Left colon (tissue), 2 donors: ENCODE measurements at places on chromosomes 13 and 19. TPM values are rescaled to one million over a fixed set of nuclear protein-coding genes. Genes with fewer than 3 reads are reported as not detected.

DNA sequence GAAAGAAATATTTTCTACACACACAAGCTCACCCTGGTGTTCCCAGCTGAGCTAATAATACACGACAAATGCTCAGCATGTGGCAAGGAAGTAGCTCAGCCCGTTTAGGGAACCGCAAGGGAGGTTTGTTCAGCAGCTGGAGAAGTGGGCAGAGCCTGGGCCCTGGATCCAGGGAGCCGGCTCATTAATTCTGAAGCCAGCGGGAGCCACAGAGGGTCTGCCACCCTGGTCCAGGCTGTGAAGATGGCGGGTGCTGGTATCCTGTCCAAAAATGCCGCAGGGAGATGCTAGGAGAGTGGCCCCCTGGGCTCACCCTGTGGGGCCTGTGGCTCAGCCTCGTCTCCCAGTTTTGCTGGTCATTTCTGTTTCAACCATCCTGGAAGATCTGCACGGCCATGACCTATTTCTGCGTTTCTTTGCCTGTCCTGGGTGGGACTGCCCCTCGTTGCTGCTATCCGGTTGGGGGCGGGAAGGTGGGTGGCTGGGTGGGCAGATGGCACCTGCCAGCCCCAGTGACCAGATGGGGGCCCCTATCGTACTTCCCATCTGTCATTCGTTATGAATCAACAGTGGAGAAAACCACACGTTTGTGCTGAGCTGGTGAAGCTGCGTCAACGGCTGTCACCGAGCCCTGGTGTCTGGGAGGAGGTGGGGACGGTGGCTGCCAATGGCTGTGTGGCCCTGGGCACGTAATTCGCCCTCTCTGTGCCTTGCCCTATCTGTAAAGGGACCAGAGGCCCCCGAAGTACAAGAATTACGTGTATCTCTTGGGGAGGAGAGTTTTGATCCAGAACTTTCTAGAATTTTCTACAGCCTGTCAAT, 2.7 kb upstream of the GNA15 start:
- DNase-seq = peak; percentile 47

GRCh38 chr19:16206046-16206605, 8.4 kb downstream of the AP1M1 start:
- DNase-seq = no peak

GRCh38 chr19:12956446-12957388, at the start of gene GADD45GIP1:
Gene GADD45GIP1 (minus strand): TSS chr19:12957223. CDS start chr19:12957212, 11 bp downstream.
- DNase-seq = peak; percentile 84

DNA sequence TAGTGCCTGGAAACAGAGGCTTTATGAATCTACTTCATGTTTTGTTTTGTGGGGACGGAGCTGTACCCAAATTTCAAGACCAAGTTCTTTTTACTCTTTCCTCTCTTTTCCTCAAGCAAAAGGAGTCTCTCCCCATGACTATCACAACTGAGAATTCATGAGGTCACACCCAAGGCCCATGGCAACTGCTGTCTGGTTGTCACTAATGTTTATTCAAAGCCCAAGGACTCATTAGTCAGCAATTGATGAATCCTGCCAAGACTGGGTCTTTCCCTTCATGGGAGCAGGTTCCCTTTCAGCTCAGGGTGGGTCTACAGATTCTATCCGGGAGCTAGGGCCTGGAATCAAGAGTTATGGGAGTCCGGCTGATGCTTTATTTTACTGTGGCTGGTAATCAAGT, 441.5 kb upstream of the PCDH20 start:
- DNase-seq = no peak

CARD8 gene
- total RNA-seq = 23.4 TPM

C19orf38 gene
- 0.49 TPM for total RNA-seq

DNA sequence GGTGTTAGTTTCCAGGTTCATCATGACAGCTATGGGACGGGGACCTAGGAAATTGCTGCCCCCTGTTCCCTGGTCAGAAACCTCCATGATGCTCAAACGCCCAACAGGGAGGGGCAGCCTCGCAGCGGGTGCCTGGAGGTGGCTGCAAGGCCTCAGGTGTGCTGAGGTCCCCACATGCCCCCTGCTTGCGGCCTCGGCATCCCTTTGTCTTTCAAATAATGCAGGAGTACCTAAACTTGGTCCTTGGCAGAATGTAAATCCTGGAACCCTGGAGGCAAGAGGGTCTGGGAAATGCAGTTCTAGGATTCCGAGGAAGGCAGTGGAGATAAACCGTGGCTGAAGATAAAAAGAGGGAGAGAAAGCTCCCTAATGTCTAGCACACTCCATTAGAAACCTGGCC, 52.4 kb downstream of the SKA3 start:
- no peak for DNase-seq

DNA sequence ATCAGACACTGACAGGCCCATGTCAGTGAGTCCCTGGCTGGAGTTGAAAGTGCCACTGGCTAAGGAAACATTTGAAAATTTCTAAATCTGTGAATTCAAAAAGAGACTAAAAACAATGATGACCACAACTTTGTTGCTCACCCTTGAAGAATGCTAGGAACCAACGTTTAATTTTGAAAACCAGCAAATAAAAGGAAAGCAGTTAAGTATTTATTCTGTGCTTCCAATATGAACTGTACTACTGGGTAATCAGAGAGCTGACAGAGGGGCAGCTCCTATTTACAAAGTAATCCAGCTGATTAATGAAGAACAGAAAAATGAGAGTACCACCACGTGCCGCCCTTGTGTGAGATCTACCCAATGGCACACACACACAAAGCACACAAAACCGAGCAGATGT, 44.7 kb upstream of the LATS2 start:
- DNase-seq = no peak

DNA sequence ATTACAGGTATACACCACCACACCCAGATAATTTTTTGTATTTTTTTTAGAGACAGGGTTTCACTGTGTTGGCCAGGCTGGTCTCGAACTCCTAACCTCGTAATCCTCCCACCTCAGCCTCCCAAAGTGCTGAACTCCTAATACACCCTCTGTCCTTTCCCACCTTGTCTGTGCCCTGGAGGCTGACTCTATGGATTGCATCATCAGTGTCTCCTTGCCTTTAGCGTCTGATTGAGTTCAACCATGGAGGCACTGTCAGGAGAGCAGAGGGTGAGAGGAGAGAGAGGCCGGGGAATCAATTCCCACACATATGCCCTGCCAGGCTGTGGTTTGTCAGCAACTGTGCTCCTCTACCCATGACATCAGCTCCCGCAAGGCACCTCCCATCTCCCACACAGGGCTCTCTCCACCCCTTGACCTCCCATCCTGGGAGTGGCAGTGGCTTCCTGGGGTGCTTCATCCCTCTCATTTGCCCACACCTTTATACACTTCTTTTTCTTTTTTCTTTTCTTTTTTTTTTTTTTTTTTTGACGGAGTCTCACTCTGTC, 12.6 kb upstream of the LILRB4 start:
- no peak for DNase-seq

- DNase-seq = no peak
Measured at GRCh38 chr19:39386557-39386956, 4.3 kb downstream of the PAF1 start.

NCR1 gene
- not detected for total RNA-seq

GRCh38 chr19:38386971-38387549, 774 bp downstream of the GGN start:
- DNase-seq = peak; percentile 54

DNA sequence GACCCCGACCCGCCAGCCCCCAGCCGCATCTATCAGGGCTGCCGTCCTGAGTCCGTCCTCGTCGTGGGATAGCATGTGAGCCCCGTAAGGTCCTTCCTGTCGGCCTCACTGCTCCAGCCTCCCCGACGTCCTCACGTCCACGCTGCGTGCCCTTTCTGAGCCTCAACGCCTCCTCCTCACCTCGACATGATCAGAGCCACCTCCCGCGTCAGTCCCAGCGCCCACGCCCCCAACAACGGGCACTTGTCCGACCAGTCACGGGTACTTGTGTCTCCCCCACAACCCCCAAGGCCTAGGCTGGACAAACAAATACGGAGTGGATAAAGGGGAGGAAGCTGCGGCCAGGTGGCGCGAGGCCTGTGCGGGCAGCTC, 665 bp downstream of the ZNF497 start:
- DNase-seq = peak; percentile 65

DNA sequence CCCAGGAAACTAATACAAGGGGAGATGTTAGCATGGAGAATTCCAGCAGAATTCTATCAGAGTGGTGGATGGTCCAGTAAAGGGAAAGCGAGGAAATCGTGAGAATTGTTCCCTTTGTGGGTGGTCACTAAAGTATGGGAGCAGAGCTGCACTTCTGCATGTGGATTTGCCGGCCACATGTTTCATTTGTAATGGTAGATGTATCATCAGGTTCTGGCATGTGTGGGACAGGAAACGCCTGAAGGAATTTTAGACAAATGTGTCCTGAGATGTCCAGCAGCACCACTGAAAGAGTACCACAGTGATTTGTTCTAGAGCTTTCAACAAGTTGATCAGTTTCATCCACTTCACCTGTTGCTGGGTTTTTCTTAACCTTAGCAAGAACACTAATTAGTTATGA, 308.4 kb downstream of the SHISA2 start:
- DNase-seq = no peak

DNA sequence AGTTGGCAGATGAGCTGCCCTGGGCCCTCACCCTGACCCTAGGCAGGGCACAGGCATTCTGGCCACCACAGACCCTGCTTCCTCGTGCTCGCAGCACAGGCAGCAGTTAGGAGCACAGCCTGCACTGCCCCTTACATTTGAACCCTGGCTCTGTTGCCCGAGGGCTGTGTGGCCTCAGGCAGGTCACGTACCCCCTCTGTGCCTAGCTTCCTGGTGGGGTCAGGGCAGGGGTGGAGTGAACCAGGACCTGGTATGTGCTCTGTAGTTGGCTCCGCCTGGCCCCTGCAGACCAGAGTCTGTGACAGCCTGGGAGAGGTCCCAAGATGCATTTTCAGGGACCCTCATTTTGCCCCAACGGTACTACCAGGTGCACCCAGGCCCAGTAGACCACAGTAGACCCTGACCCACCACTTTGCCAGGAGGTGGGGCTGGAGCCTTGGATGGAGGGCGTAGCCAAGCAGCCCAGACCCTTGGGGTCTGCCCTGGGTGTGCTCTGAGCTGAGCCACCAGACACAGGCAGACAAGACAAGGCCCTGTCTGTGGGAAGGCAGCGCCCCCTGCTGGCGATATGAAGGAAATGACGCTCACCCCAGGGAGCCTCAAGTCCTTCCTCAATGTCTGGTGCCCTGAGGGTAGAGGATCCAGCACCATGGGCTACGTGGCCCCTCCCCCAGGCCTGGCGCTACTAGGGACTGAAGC, 9.1 kb downstream of the LYL1 start:
- DNase-seq = peak; percentile 75

PSPN gene
- 2.5 TPM for total RNA-seq

DNA sequence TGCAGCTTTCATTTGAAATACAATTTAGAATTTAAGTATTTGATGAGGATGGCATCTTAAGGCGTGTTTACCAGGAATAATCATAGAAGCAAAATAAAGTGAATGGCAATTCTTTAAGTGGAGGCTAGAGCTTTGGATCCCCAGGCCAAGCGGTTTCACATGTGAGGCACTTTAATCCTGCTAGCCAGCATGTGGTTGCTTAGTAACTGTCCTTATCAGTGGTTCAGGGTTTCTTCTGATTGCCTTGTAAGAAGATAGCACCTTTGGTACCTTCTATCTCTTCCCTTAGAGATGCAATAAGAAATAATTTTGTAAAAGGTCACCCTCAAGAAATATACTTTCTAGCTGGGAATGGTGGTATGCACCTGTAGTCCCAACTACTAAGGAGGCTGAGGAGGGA, 38.9 kb upstream of the SERP2 start:
- DNase-seq = no peak

- no peak for DNase-seq
Measured at GRCh38 chr19:1524972-1525325, 1.1 kb downstream of the PLK5 start.

DNA sequence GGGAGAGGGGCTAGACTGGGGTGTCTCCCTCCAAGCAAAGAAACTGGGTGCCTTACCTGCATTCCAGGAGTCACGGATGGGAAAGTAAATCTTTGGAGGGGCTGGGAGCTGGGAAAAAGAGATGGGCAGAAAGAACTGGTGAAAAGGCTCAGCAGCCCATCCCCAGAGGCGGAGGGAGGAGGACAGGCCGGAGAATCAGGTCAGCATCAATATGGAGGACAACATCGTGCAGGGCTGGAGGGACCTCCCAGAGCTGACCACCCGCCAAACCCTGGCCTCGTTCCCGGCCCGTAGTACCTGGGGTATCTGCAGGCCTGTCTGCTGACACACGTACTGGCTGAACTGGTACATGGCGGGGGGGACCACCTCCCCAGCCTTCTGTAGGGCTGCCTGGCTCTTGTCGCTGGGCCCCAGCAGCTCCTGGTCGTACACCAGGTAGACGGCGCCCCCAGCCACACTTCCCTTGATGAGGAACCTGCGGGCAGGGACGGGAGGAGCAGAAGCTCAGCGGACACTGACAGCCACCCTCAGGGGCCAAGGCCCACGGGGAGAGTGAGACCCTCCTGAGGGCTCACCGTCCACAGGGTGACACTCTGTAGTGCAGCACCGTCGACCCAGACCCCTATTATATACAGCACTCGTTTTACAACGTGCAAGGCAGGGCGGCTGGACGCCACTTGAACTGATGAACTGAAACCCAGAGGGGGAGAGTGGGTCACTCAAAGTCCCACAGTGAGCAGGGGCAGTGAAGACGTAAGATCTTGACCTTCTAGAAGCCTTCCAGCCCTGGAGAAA, 830 bp downstream of the MICOS13 start:
- peak; percentile 48 for DNase-seq

DNA sequence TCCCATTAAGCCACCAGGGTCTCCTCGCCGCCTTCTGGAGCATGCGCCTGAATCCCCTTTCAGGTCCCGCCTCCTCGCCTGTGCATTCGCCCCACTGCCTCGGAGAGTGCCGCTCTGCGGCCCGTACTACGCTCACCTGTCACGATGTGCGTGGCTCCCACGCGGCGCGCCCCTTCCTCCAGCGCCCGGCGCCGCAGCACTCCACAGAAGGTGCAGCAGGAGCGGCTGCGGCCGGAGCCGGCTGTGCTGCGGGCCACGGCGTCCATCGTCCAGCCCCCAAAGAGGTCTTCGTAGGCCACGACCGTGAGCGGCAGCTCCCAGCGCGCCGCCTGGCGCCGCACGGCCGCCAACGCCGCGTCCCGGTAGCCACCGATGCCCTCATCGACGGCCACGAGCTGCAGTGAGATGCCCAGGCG, 4.3 kb downstream of the CTU1 start:
- no peak for DNase-seq

- no peak for DNase-seq
Measured at GRCh38 chr13:109281017-109281902, 505.1 kb downstream of the IRS2 start.

DNA sequence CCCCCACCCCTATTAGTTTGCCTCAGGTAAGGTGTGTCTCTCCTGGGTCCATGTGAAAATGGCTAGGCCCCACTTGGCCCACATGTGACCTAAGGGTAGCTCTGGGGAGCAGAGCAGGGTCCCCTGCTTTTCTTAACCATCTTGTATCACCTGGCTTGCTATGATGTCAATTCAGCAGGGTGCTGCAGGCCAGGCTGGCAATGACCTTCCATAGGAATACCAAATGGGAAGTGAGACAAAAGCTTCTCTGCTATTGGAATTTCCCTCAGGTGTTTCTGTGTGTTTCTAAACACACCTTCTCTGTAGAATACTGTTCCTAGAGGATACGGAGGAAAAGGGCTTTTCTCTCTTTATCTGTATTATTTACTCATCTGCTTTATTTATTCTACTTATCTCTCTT, 35.7 kb upstream of the DACH1 start:
- no peak for DNase-seq

- no peak for DNase-seq
Measured at GRCh38 chr13:73794755-73795154, 339.4 kb downstream of the KLF12 start.

BICRA gene
- 14.9 TPM for total RNA-seq
